ENCODE measurements at places on chromosomes 1 and 21. TPM values are rescaled to one million over a fixed set of nuclear protein-coding genes. Genes with fewer than 3 reads are reported as not detected.

The PRAMEF8 gene
- total RNA-seq = not detected

The TMOD4 gene
- total RNA-seq = 2.8 TPM

The LIPI gene
- total RNA-seq = 123 TPM

The HSPG2 gene
- total RNA-seq = 10.4 TPM

The TRAF3IP3 gene
- 1.6 TPM for total RNA-seq

The OR2L3 gene
- total RNA-seq = not detected

The SPAG17 gene
- total RNA-seq = not detected

The S100A10 gene
- 42.4 TPM for total RNA-seq

The PCBP3 gene
- total RNA-seq = 25.6 TPM

The ETNK2 gene
- total RNA-seq = 8.3 TPM

The FCER1A gene
- not detected for total RNA-seq

GRCh38 chr1:145926686-145927062 is 610 bp downstream of the RBM8A start:
- no peaks in the 10 kb centered on the region for H3K27me3 ChIP-seq
- H3K4me3 ChIP-seq = peak overlapping the region; percentile 68
- H3K4me1 ChIP-seq = peaks cover 14% of the 10 kb centered on the region

GRCh38 chr21:45454926-45455673 is 50.1 kb downstream of the COL18A1 start:
- H3K36me3 ChIP-seq = no peaks in the 10 kb centered on the region
- H3K4me1 ChIP-seq = peaks cover 9% of the 10 kb centered on the region
- H3K27ac ChIP-seq = no peak overlapping the region

DNA sequence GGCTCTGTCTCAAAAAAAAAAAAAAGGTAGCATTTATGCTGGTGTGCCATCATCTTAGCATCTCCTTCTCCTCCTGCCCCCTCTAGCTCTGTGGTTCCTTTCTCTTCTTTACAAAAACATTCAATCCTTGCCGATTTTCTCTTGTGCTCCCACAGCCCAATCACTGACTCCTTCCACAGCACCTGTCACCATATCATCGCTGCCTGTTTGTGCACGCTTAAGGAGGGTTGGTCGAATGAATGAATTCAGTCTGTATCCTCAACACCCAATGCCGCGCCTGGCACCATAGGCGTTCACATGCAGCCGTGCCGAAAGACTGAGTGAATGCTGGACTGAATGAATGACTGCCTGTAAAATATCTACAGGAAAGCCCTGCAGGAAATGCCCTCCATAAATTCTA is 7.9 kb downstream of the RNU5D-1 start:
- no peak overlapping the region for H3K27ac ChIP-seq
- H3K4me1 ChIP-seq = peaks cover 3% of the 10 kb centered on the region
- no peaks in the 10 kb centered on the region for H3K36me3 ChIP-seq
- no peak for DNase-seq

DNA sequence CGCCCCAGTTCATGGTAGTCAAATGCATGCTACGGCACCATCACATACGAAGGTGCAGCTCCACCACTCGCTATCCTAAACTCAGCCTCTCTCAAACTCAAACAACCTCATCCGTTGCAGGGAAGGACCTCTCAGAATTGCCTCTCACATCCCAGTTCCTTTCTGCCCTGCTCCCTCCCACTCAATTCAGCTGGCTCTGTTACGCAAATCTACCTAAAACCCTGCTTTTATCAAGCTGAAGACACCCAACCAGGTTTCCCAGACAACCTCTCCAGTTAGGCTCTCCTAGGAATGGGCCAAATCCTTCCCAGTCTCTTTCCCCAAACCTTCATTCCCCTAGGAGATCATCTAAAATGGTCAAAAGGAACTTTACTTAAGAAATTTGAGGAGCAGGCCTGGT is 62.9 kb downstream of the CLSTN1 start:
- H3K4me1 ChIP-seq = no peaks in the 10 kb centered on the region
- no peaks in the 10 kb centered on the region for H3K27me3 ChIP-seq
- no peaks in the 10 kb centered on the region for H3K36me3 ChIP-seq
- H3K27ac ChIP-seq = no peak overlapping the region

- H3K27ac ChIP-seq = no peak overlapping the region
- no peaks in the 10 kb centered on the region for H3K4me1 ChIP-seq
- no peak overlapping the region for H3K4me3 ChIP-seq
- H3K27me3 ChIP-seq = peaks cover 6% of the 10 kb centered on the region
- no peaks in the 10 kb centered on the region for H3K36me3 ChIP-seq
- DNase-seq = no peak
These were observed 13.8 kb upstream of the NMNAT2 start for GRCh38 chr1:183431840-183432547.

DNA sequence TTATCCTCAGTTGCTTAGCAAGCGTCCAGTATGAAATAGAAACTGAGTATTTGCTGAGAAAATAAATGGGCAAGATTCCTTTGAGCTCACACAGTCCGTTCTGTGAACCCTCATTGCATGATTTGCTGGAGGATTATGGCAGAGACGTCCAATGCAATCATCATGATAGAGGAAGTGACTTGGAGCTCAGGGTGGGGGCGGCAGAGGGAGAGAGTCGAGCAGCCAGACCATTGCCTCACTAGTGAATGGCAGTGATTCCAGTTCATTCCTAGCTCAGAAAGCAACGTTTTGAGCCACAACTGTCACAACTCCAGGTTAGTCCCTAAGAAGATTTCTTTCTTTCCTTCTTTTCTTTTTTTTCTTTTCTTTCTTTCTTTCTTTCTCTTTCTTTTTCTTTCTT is 27.5 kb upstream of the COL9A2 start:
- peak overlapping the region; percentile 8 for H3K4me3 ChIP-seq
- DNase-seq = peak; percentile 59
- H3K27ac ChIP-seq = no peak overlapping the region
- no peaks in the 10 kb centered on the region for H3K27me3 ChIP-seq

DNA sequence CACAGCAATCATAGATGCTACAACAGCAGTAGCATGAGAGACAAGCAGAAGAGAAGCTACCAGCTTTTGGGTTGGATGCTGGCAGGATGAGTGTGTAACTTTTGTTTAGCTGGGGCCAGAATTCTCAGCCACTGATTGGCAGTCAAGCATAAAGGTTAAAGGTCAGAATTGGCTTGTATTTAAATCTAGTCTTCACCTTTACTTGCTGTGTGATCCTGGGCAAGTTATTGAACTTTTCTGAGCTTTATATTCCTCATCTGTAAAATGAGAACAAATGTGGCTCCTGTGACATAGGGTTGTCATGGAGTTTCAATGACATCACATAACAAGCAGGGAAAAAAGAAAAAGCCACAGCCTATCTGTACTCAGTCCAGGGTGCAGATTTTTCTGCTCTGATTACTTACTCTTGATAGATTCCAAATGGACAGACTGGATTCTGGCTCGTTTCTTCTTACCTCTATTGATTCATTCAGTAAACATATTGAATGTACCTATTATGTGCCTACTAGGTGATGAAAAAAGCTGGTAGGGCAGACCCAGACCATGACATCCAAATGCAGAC is 2.8 kb upstream of the AZIN2 start:
- no peak overlapping the region for H3K27ac ChIP-seq
- DNase-seq = no peak
- H3K27me3 ChIP-seq = no peaks in the 10 kb centered on the region
- no peaks in the 10 kb centered on the region for H3K36me3 ChIP-seq
- peaks cover 4% of the 10 kb centered on the region for H3K4me1 ChIP-seq

- H3K36me3 ChIP-seq = no peaks in the 10 kb centered on the region
- H3K27me3 ChIP-seq = no peaks in the 10 kb centered on the region
- H3K4me3 ChIP-seq = no peak overlapping the region
- DNase-seq = no peak
- no peaks in the 10 kb centered on the region for H3K4me1 ChIP-seq
These were observed 163.4 kb upstream of the DPYD start for GRCh38 chr1:98084188-98084587.

GRCh38 chr1:231026576-231026975 is 13.5 kb downstream of the FAM89A start:
- no peak for DNase-seq
- no peaks in the 10 kb centered on the region for H3K4me1 ChIP-seq
- H3K27ac ChIP-seq = no peak overlapping the region
- H3K4me3 ChIP-seq = no peak overlapping the region
- H3K27me3 ChIP-seq = no peaks in the 10 kb centered on the region
- no peaks in the 10 kb centered on the region for H3K36me3 ChIP-seq

DNA sequence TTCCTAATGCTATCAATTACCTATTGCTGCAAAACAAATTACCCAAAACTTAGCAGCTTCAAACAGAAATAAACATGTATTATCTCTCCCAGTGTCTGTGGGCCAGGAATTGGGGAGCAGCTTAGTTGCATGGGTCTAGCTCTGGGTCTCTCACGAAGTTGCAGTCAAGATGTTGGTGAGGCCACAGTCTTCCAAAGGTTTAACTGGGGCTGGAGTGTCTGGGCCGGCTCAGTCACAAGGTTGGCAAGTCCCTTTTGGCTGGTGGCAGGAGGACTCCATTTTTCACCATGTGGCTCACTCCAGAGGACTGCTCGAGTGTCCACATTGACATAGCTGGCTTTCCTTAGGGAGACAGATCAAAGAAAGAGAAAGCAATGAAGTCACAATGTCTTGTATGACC is 5.0 kb upstream of the LRP8 start:
- H3K4me1 ChIP-seq = no peaks in the 10 kb centered on the region
- no peak overlapping the region for H3K27ac ChIP-seq
- H3K36me3 ChIP-seq = no peaks in the 10 kb centered on the region
- DNase-seq = no peak
- no peak overlapping the region for H3K4me3 ChIP-seq

- H3K27ac ChIP-seq = no peak overlapping the region
- no peaks in the 10 kb centered on the region for H3K4me1 ChIP-seq
- DNase-seq = peak; percentile 72
- no peak overlapping the region for H3K4me3 ChIP-seq
- H3K27me3 ChIP-seq = peaks cover 53% of the 10 kb centered on the region
- H3K36me3 ChIP-seq = no peaks in the 10 kb centered on the region
These were observed 3.9 kb upstream of the PGLYRP4 start for GRCh38 chr1:153352523-153352922.

DNA sequence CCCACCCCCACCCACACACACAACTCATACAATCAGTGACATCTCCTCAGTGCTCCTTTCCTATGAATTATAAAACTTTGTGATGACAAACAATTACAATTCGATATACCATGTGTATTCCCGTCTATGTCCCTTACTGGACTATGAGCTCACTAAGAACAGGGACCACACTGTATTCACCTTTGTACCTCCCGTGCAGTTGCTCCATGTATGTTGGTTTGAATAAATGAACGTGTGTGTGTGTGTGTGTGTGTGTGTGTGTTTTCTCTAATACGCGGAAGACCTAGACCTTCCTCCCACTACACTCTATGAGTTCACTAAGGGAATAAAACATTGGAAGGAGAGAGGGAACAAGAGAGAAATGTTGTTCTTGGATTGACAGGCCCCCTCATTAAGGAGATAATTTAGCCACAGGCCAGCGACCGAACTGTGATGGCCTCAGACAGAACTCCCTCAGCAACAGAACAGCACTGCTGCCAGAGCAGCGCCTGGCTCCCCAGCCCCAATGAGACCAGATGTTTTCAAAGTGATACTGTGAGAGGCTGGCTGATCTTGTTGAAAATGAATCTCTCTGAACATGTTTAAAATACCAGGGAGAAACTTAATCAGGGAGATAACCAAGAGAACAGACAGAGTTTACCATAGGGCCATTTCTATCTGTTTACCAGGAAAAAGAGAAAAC is 21.7 kb downstream of the BCAR3 start:
- DNase-seq = no peak
- no peak overlapping the region for H3K27ac ChIP-seq
- H3K27me3 ChIP-seq = no peaks in the 10 kb centered on the region

- H3K27me3 ChIP-seq = no peaks in the 10 kb centered on the region
- peaks cover 13% of the 10 kb centered on the region for H3K4me1 ChIP-seq
- H3K27ac ChIP-seq = no peak overlapping the region
- DNase-seq = peak; percentile 42
- H3K36me3 ChIP-seq = no peaks in the 10 kb centered on the region
- H3K4me3 ChIP-seq = no peak overlapping the region
These were observed 51.8 kb upstream of the FAM89A start for GRCh38 chr1:231091831-231092301.

DNA sequence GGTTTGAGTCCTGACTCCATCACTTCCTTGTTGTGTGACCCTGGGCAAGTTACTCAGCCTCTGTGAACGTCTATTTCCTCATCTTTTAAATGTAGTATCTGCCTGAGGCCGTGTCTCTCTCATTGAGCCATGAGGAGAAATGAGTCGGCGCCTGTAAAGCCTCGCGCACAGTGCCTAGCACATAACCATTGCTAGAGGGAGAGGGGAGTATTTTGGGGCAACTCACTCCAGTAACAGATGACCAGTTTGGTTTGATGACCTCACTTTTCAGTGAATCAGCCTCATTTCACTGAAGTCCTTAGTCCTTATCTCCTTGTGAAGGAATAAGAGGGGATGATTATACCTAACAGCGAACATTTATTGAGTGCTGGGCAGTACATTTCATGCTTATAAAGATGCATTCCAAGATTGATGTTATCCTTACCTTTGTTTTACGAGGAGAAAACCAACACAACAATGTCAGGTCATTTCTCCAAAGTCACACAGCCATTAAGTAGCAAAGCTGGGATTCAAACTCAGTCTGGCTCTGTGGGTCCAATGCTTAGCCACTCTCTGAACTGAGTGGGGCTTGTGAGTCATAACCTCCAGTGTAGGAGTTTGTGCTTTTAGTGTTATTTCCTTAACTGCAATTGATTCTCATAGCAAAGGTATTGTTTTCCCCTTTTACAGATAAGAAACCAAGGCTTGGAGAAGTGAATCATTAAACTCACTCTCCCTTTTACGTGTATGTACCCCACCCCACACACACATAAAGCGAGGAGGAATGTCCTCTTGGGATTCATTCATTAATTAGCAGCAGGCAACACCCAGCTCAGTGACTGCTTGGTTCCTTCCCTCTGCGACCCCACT is 25.9 kb downstream of the KCNC4 start:
- H3K36me3 ChIP-seq = no peaks in the 10 kb centered on the region
- H3K27ac ChIP-seq = no peak overlapping the region
- peaks cover 8% of the 10 kb centered on the region for H3K4me1 ChIP-seq
- DNase-seq = no peak
- H3K27me3 ChIP-seq = no peaks in the 10 kb centered on the region

DNA sequence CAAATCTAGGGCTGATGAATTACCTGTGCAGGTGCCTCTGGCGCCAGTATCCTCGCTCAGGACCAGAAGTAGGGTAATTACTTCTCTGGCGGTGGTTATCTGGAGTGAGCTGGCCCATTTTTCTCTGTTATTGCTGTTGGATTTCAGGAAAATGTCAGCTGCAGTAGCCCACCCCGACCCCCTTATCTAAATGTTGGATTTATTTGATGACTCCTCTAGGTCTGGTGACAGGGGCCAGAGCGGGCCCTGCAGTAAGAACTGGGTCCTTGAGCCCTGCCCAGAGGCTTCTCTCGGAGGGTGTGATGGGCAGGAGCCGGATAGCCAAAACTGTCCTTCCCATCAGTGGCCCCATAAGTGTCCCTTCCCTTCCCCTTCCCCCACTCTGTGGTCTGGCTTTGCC is 384.3 kb downstream of the PTPRU start:
- H3K27ac ChIP-seq = no peak overlapping the region
- peaks cover 9% of the 10 kb centered on the region for H3K27me3 ChIP-seq
- H3K36me3 ChIP-seq = no peaks in the 10 kb centered on the region
- no peak overlapping the region for H3K4me3 ChIP-seq
- DNase-seq = no peak

- DNase-seq = no peak
- H3K27me3 ChIP-seq = peaks cover 10% of the 10 kb centered on the region
- H3K4me1 ChIP-seq = no peaks in the 10 kb centered on the region
- H3K4me3 ChIP-seq = no peak overlapping the region
- H3K27ac ChIP-seq = no peak overlapping the region
These were observed 86.5 kb upstream of the CACNA1E start for GRCh38 chr1:181396811-181397210.

- no peaks in the 10 kb centered on the region for H3K4me1 ChIP-seq
- H3K27ac ChIP-seq = no peak overlapping the region
- H3K27me3 ChIP-seq = peaks cover 9% of the 10 kb centered on the region
- DNase-seq = no peak
These were observed 67.3 kb downstream of the LRRN2 start for GRCh38 chr1:204618148-204618760.
